ENCODE measurements at places on chromosomes 5 and 9. TPM values are rescaled to one million over a fixed set of nuclear protein-coding genes. Genes with fewer than 3 reads are reported as not detected.

- H3K27me3 ChIP-seq, result no peaks in the 10 kb centered on the region
- H3K36me3 ChIP-seq, result no peaks in the 10 kb centered on the region
- H3K4me3 ChIP-seq, result no peak overlapping the region
- no peak overlapping the region for H3K27ac ChIP-seq
These were observed 406.0 kb downstream of the PRELID2 start for GRCh38 chr5:145429170-145429569.

GRCh38 chr5:91048073-91048472, 335.0 kb downstream of the ARRDC3 start:
- H3K27me3 ChIP-seq, result no peaks in the 10 kb centered on the region
- no peak overlapping the region for H3K4me3 ChIP-seq
- peaks cover 4% of the 10 kb centered on the region for H3K4me1 ChIP-seq
- H3K36me3 ChIP-seq, result no peaks in the 10 kb centered on the region
- no peak for DNase-seq
- no peak overlapping the region for H3K27ac ChIP-seq

Gene FAM170A
- not detected for polyA plus RNA-seq

Gene OGN
- polyA plus RNA-seq, result 184 TPM

GRCh38 chr5:40381016-40381415, 298.7 kb upstream of the PTGER4 start:
- no peak overlapping the region for H3K27ac ChIP-seq
- DNase-seq, result no peak
- H3K36me3 ChIP-seq, result no peaks in the 10 kb centered on the region
- H3K27me3 ChIP-seq, result no peaks in the 10 kb centered on the region
- no peaks in the 10 kb centered on the region for H3K4me1 ChIP-seq
